ENCODE measurements at places on chromosomes 1 and 21.

DNA sequence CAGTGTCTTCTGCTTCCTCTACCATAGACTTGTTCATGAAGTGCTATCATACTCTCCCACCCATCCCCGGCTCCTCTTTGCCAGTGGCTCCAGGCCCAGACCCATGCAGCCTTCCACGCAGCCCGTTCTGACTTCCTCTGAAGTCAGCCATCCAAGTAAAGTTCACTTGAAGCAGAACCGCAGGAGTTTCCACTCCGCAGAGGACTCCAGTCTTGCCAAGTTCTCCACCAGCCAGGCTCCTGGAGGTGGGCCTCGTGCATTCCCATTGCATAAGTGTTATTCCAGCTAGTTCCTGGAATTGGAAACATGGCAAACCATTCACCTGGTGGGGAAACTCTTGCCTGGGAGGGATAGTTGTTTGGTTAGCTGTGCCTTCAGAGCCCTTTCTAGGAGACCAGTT lies 185.1 kb downstream of the PLPP3 start:
- H3K4me3 ChIP-seq: no peak overlapping the region
- ATAC-seq: no peak
- H3K36me3 ChIP-seq: no peaks in the 10 kb centered on the region

DNA sequence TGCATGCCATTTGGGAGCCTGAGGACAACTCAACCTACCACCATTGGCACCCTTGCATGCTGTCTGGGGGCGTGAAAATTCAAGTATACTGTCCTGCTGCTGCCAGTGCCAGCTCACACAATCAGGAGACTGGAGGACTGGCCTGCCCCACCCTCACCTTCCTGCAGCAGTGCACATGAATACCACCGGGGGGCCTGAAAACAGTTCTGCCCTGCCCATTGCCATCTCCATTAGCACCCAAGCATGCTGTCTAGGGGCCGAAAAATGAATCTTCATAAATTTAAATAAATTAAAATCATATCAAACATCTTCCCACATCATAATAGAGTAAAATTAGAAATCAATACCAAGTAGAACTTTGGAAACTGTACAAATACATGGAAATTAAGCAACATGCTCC lies 322.1 kb upstream of the TMPRSS15 start:
- no peak overlapping the region for H3K27ac ChIP-seq
- no peak overlapping the region for H3K4me3 ChIP-seq
- no peaks in the 10 kb centered on the region for H3K27me3 ChIP-seq
- no peaks in the 10 kb centered on the region for H3K4me1 ChIP-seq

GRCh38 chr1:95927061-95927460 lies 693.1 kb downstream of the RWDD3 start:
- no peaks in the 10 kb centered on the region for H3K4me1 ChIP-seq
- H3K36me3 ChIP-seq: no peaks in the 10 kb centered on the region
- H3K27me3 ChIP-seq: no peaks in the 10 kb centered on the region
- H3K27ac ChIP-seq: no peak overlapping the region

DNA sequence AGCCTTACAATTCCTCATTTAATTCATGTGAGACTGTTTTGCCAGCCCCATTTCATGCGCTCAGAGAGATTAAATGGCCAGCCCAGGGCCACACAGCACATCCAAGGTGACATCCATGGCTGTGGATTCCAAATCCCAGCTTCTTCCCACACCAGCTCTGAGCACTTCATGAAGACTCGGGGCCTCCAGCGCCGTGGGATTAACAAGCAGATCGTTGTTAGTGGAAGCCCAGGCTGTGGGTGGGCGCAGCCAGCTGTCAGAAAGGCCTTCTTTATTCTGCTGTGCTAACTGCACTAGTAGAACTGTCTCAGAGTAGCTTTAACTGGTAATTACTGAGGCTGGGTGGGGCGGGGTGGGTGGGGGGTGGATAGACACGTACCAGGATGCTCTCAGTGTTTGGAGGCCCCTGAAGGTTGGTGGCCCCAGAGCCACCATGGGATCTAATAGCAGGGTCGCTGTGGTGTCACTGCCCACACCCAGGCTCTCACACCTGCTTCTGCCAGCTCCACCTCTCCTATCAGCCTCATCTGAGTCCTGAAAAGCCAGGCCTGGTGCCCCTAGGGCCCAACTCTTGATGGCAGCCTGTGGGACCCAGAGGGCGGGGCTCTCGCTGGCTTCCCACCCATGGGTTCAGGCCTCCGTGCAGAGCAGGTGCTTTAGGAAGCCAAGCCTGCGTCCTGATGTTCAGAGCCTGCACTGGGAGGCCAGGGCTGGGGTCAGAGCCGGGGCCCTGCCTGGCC lies 3.4 kb downstream of the BMP8A start:
- no peak for ATAC-seq
- H3K27me3 ChIP-seq: peaks cover 52% of the 10 kb centered on the region
- H3K4me3 ChIP-seq: no peak overlapping the region
- H3K27ac ChIP-seq: no peak overlapping the region
- no peaks in the 10 kb centered on the region for H3K36me3 ChIP-seq
- H3K4me1 ChIP-seq: peaks cover 3% of the 10 kb centered on the region

DNA sequence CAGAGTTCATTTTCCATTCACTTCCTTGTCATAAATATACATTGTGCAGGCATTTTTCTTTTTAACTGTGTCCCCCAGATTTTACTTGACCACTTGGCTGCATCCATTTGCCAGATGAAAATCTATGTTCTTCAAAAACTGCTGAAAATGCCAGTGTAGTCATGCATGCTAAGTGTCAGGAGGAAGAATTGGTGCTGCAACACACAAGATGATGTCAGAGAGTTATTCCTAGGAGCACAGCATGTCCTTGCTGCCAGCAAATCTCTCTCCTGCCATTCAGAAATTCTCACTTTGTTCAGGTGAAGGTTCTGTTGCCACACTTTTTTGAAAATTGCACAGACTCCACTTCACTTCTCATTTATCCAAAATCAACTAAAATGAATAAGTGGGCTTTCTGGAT lies 106.4 kb upstream of the MAGI3 start:
- no peak for ATAC-seq
- H3K4me1 ChIP-seq: no peaks in the 10 kb centered on the region
- no peaks in the 10 kb centered on the region for H3K27me3 ChIP-seq
- H3K4me3 ChIP-seq: no peak overlapping the region
- H3K27ac ChIP-seq: no peak overlapping the region

- H3K36me3 ChIP-seq: no peaks in the 10 kb centered on the region
- H3K27me3 ChIP-seq: peaks cover 29% of the 10 kb centered on the region
- no peak overlapping the region for H3K27ac ChIP-seq
- H3K4me3 ChIP-seq: no peak overlapping the region
- no peak for ATAC-seq
- H3K4me1 ChIP-seq: no peaks in the 10 kb centered on the region
These were observed 86.1 kb downstream of the DSCAM start for GRCh38 chr21:40760821-40761220.

DNA sequence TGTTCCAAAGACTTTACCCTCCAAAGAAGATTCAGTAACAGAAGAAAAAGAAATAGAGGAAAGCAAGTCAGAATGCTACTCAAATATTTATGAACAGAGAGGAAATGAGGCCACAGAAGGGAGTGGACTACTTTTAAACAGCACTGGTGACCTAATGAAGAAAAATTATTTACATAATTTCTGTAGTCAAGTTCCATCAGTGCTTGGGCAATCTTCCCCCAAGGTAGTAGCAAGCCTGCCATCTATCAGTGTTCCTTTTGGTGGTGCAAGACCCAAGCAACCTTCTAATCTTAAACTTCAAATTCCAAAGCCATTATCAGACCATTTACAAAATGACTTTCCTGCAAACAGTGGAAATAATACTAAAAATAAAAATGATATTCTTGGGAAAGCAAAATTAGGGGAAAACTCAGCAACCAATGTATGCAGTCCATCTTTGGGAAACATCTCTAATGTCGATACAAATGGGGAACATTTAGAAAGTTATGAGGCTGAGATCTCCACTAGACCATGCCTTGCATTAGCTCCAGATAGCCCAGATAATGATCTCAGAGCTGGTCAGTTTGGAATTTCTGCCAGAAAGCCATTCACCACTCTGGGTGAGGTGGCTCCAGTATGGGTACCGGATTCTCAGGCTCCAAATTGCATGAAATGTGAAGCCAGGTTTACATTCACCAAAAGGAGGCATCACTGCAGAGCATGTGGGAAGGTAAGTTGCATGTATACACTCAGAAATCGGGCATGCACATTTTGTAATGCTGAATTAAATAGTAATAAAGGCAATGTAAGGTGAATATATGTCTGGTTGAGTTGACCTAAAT lies 97.2 kb downstream of the ZFYVE9 start:
- H3K27me3 ChIP-seq: no peaks in the 10 kb centered on the region
- no peaks in the 10 kb centered on the region for H3K36me3 ChIP-seq
- no peak for ATAC-seq
- no peak overlapping the region for H3K27ac ChIP-seq

GRCh38 chr21:14288922-14289321 lies 73.0 kb downstream of the RBM11 start:
- no peaks in the 10 kb centered on the region for H3K4me1 ChIP-seq
- H3K27ac ChIP-seq: no peak overlapping the region
- no peaks in the 10 kb centered on the region for H3K27me3 ChIP-seq
- ATAC-seq: no peak
